ENCODE measurements at places on chromosomes 11 and 22. TPM values are rescaled to one million over a fixed set of nuclear protein-coding genes. Genes with fewer than 3 reads are reported as not detected.

Gene VWA5A
- 3.9 TPM for total RNA-seq

Gene MIAT
- 87.3 TPM for total RNA-seq

Gene FAM111B
- 1.7 TPM for total RNA-seq

Gene ARVCF
- total RNA-seq: 48.9 TPM

Gene TTC12
- total RNA-seq: 2.7 TPM

Gene SAA2
- not detected for total RNA-seq

Gene ALG12
- total RNA-seq: 5.4 TPM

Gene B4GALNT4
- 67.6 TPM for total RNA-seq

Gene APOL3
- 1.2 TPM for total RNA-seq

Gene TRPM5
- not detected for total RNA-seq

Gene UBQLN3
- total RNA-seq: under 0.01 TPM

Gene CARNS1
- total RNA-seq: 0.25 TPM

Gene CABP4
- total RNA-seq: not detected

Gene TRPC6
- 4.2 TPM for total RNA-seq

Gene ASRGL1
- 24.6 TPM for total RNA-seq

Gene GAL3ST3
- total RNA-seq: 10.3 TPM

Gene RAG1
- total RNA-seq: 0.25 TPM

Gene NAV2
- 22.9 TPM for total RNA-seq

Gene SHANK2
- 41.6 TPM for total RNA-seq

Gene APOBEC3H
- total RNA-seq: not detected

Measured in temporal lobe (tissue), 4 donors.